ENCODE measurements at places on chromosomes 11 and 22.
A peak's percentile ranks its signal among the peaks of the same experiment; 100 is the strongest.

DNA sequence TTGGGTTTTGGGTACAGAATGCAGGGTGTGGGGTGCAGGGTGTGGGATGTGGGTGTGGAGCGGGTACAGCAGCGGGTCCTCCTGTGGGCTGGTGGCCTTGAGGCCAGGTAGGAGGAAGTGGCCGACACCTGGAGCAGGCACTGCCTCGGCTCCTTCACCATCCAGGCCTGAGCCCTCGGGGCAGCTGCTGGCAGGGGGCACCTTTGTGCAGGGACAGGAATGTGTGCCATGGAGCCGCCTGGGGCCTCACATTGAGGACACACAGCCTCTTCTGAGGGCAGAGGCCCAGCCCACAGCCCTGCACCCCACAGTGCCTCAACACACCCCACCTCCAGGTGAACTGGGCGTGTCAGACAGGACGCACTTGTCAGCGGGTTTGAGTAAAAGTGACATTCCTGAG lies 984.0 kb downstream of the BRD1 start:
- no peak for DNase-seq

DNA sequence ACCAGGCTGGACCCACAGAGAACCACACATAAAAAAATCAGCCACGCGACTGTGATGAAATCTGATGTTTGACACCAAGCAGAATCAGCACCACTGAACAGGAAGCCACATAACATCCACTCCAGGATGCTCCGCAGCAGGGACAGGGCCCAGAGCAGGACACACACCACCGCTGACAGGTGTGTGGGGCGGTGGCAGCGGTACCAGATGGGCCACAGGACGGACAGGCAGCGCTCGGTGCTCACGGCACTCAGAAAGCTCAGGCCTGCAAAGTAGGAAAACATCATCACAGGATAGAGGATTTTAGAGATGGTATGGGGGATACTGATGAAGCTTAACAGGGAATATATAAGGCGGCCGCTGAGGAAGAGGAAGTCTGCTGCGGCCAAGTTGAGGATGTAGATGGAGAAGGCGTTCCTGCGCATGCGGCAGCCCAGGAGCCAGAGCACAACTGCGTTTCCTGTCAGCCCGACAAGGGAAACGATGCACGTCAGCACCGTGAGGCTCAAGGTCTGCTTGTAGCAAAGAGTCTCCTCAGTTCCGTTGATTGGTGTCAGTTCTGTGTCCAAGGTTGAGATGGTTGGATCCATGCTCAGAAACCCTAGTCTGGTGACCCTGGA lies 4.9 kb downstream of the MRGPRX1 start:
- DNase-seq, result no peak

GRCh38 chr11:8603696-8604077 lies 9.7 kb upstream of the STK33 start:
- no peak for DNase-seq

GRCh38 chr11:97092823-97093222 lies 703.0 kb downstream of the JRKL start:
- no peak for DNase-seq

GRCh38 chr22:36329254-36330078 lies 58.3 kb downstream of the MYH9 start:
- DNase-seq, result peak; percentile 68

DNA sequence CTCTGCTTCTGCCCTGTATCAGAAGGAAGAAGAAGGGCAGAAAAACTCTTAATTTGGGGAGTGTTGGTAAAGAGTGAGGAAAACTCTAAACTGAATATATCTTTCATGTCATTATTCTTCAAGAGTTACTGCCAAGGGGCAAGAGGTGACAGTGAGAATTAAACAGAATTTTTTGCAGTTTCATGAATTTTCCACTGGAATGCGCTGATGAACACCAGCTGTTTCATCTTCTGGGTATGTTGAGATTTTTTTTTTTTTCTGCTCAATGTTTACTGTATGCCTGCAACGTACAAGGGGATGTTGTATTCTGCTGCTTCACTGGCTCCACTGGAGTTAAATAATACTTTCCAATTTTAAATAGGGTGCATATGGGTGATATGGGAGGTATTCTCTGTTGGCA lies 117.8 kb downstream of the FAM76B start:
- no peak for DNase-seq

DNA sequence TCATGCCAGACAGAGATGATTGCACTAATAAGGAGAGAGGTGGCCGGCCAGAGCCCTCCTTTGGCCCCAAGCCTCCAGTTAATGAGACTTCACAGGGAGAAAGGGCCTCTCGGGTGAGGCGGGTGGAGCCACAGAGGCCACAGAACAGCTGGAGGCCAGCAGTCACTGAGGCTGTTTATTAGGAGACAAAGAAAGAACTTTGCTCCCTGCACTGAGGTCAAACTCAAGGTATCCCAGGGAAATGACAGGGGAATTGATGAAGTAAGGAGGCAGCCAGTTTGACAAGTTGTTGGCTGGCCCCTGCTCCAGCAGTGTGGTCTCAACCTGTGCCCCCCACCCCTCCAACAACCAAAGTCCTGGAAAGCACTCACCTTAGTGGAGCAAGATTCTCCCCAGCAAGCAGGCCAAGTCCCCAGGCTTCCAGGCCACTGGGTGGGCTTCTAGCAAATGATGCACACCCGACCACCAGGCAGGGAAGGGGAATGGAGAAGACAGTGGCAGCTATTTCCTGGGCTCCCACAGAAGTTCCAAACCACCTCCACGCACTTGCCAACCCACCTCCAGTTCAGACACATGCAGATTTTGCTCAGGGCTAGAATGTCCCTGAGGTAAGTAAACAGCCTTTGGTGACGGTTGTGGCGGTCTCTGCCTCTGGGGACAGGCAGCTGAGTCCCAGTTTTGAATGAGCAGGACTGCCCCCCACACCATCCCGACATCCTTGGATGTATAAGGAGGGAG lies 53.2 kb downstream of the RPUSD4 start:
- DNase-seq, result no peak

DNA sequence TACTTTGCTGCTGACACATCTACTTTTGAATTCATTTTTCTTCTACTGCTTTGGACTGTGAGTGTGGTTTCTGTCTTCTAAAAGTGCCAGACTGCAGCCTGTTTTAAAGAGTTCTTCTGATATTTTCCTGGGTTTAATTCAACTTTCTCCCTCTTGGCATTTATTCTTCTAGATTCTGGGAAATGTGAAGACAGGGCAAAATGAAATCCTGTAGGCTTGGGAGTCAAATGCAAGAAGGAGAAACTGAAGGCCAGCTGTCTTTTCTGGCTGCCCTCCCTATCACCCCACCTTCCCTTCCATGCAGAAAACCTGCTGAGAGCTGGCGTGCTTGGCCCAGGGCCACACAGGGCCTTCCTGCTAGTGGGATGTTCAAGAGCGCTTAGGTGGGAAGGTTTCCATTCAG lies 7.6 kb downstream of the ZNF70 start:
- no peak for DNase-seq

DNA sequence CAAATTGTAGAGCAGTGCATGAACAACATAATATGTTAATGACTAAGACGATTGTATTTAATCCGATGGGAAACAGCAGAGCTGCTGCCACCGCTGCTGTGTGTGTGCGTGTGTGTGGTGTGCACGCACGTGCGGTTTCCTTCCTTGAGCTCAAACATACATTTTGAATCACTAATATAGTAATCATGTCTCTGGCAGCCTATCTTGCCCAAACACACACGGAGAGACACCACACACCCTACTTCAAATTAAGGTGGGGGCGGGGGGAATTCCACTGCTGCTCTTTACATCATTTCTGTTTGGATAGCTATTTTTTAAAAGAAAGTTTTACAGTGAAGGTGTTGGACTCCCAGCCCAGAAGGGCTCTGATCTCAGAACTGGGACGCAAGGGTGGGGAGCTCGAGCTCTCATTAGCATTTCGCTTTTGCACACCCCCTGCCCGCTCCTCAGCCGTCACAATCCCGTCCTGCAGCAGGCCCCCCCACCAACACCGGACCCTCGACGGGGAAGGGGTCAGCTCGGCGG lies 651 bp upstream of the FAM83F start:
- peak; percentile 64 for DNase-seq

- DNase-seq, result no peak
Observed at GRCh38 chr11:71364176-71364671, 84.0 kb downstream of the DHCR7 start.

- no peak for DNase-seq
Observed at GRCh38 chr11:84218318-84218717, 932.2 kb upstream of the CCDC90B start.

GRCh38 chr22:48035897-48036296 lies 1273.4 kb downstream of the TBC1D22A start:
- DNase-seq, result no peak

DNA sequence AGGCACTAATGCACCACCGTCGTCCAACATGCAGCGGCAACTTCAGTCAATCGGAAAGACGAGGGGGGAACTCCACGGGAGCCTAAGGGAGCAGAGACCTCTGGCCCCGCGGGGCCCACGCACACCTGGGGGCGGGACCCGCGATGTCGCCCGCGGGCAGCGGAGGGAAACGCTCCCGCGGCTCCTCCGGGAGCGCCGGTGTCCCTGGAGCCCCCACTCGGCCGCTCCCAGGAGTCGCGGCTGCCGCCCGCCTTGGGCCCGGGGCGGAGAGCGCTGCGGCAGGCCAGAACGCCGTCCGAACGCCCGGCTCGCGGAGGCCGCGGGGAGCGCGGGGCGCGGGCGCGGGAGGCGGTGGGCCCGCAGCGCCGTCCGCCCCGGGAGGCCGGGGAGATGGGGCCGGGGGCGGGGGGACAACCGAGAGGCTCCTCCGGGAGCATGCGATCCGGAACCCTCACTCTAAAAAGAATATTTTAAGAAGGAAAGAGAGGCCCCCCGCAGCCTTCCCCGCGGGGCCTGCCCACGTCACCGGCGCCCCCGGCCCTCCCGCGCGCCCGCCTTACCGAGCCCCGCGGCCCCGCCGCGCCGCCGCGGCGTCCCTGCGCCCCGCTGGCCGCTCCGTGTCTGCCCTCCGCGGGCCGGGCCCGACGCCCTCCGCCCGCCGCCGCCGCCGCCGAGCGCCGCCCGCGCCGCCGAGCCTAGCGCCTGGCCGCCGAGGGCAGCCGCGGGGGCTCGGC lies 86.6 kb upstream of the ARHGAP32 start:
- DNase-seq, result no peak

- no peak for DNase-seq
Observed at GRCh38 chr11:117203069-117203407, 3.9 kb downstream of the TAGLN start.

DNA sequence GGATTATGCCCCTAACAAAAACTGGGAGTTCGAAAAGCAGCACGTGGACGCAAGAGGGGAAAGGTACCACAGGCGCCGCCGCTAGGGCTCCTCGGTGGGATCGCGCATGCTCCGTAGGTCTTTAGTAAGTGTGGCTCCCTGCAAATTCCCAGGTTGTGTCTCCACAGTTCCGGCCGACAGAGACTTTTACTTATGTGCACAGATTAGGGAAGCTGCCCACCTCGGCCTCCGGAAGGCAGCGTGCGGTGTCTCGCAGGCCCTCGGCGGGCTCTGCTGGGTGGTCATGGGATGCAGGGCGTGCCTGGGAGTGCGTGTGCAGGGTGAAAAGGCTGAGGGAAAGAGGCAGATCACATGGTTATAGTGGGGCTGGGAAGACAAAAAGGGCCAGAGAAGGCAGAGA lies 39.7 kb upstream of the PANX1 start:
- DNase-seq, result no peak

GRCh38 chr11:105840391-105840790 lies 181.6 kb downstream of the MSANTD4 start:
- no peak for DNase-seq

- DNase-seq, result no peak
Observed at GRCh38 chr11:129593098-129593497, 217.4 kb downstream of the BARX2 start.

DNA sequence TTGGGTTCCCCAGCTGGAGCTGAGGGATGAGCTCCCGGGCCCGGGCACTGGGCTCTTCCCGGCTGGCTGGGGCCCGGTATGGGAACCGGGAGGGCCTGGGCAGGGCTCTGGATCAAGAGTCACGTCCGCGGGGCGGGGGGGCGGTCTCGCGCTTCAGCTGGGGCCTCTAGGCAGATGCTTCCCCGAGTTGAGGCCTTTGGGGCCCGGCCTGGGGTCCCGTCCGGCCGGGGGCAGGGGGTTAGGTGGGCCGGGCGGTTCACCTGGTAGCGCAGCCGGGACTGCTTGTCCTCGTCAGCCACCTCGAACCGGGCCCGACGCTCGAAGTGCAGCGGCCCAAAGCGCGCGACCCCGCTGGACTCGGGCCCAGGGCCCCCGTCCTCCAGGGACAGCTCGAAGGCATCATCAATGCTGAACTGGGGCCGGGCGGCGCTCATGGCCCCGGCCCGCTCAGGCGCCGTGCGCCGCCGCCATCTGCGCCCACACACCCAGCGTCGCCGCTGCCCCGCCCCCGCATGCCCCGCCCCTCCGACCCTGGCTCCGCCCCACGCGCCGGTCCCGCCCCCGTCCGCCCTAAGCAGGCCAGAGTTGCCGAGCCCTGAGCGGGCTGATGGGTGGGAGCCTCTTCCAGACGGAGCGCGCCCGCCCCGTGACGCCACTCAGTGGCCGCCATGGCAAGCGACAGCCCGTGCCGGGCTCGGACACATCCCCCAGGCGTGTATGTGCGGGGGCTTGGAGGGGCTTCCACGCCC lies at the start of gene TMEM134:
Gene TMEM134, minus strand, starts transcription at position 493 of the 749 bp plus-strand sequence. Its CDS starts 59 bp downstream, at position 434.
- DNase-seq, result peak; percentile 89

DNA sequence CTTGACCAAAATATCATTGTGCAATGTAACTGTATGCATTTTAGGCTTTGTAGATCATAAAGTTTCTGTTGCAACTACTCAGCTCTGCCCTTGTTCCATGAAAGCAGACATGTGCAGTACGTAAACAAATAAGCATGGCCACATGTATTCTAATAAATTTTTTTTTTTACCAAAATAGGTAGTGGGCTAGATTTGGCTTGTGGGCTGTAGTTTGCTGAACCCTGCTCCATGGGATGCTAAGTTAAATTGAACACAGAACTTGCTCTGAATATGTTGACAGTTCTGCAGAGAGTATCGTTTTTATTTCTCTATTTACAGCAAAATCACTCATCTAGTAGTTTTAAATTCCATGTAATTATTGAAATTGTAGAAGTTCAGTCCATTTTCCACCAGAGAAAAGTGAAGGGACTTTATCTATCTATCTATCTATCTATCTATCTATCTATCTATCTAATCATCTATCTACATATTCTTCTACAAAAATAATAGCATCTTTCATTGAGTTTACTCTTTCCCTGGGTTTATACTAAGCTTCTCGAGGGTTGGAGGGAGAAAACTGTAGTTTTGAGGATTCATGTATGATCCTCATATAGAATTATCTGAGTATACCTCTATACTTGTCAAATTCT lies 9.5 kb upstream of the OOSP4A start:
- DNase-seq, result no peak

GRCh38 chr11:19573666-19574065 lies 139.0 kb upstream of the NAV2 start:
- no peak for DNase-seq
